ENCODE measurements at places on chromosomes 6 and 20. TPM values are rescaled to one million over a fixed set of nuclear protein-coding genes. Genes with fewer than 3 reads are reported as not detected.

The NR2E1 gene
- not detected for total RNA-seq

The TPX2 gene
- 1.4 TPM for total RNA-seq

The MTO1 gene
- total RNA-seq, result 59.3 TPM

The TTK gene
- 0.55 TPM for total RNA-seq

The CST4 gene
- total RNA-seq, result not detected

Measured in T-cell (primary cell).